SJSA1 (cell line): ENCODE measurements at places on chromosomes 1 and 21.

DNA sequence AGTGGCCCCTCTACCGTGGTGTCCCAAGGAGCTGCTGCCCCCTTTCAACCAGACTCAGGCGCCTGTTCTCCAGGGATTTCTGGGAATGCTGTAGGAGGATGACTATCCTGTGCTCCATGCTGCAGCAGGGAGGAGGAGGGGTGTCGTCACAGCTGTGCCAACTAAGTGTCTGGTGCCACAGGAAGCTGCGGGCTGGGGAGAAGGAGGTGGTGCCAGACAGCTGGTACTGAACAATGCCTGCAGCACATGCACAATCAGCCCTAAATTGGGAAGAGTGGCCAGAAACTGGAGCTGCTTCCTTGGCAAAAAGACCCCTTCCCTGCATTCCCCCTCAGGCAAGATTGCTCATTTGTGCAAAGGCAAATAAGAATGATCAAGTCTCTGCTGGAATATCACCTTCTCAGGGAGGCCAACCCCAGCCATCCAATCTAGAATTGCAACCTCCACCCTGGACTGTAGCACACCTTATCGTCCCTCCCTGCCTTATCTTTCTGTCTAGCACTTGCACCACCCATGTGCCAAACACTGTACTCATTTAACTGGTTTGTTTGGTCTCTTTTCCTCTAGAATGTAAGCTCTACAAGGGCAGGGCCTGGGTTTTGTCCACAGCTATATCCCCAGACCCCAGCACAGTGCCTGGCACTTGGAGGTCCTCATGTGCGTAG is 33.3 kb downstream of the LAMB3 start:
- no peak for DNase-seq

- no peak for DNase-seq
Observed at GRCh38 chr21:35169574-35169973, 120.5 kb upstream of the RUNX1 start.

GRCh38 chr1:77036560-77036959 is 169.3 kb downstream of the ST6GALNAC5 start:
- peak; percentile 31 for DNase-seq

DNA sequence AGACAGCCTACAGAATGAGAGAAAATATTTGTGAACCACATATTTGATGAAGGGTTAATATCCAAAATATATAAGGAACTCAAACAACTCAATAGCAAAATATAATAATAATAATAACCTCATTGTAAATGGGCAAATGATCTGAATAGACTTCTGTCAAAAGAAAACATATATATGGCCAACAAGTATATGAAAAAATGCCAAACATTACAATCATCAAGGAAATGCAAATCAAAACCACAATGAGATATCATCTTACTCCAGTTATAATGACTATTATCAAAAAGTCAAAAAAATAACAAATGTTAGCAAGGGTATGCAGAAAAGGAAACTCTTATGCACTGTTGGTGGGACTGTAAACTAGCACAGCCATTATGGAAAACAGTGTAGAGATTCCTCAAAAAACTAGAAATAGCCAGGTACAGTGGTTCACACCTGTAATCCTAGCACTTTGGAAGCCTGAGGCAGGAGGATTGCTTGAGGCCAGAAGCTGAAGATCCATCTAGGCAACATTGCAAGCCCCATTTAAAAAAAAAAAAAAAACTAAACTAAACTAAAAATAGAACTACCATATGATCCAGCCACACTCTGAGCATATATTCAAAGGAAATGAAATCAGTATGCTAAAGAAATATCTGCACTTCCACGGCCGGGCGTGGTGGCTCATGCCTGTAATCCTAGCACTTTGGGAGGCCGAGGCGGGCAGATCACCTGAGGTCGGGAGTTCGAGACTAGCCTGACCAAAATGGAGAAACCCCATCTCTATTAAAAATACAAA is 17.3 kb upstream of the TRIM67 start:
- DNase-seq = no peak

DNA sequence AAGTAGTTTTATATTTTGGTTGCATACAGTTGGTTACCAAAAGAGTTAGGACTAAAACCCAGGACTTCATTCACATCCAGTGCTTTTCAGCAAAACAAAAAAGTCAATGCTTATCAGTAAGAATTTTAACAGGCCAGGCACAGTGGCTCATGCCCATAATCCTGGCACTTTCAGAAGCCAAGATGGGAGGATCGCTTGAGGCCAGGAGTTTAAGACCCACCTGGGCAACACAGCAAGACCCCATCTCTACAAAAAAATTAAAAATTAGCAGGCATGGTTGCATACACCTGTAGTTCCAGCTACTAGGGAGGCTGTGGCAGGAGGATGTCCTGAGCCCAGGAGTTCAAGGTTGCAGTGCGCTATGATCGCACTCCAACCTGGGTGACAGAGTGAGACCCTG is 47.3 kb downstream of the AKT3 start:
- DNase-seq = no peak

GRCh38 chr1:80417671-80418070 is 1383.1 kb upstream of the ADGRL2 start:
- DNase-seq = no peak

DNA sequence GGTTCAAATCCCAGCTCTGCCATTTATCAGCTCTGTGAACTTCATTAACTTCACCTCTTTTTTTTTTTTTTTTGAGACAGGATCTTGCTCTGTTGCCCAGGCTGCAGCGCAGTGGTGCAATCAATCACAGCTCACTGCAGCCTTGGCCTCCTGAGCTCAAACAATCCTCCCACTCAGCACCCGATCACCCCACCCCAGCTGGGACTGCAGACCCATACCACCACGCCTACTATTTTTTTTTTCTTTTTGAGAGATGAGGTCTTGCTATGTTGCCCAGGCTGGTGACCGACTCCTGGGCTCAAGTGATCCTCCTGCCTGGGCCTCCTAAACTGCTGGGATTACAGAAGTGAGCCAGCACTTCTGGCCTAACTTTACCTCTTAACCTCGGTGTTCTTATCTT is 2.2 kb upstream of the TRIT1 start:
- no peak for DNase-seq

GRCh38 chr1:229758101-229759036 is 132.3 kb downstream of the URB2 start:
- peak; percentile 63 for DNase-seq

DNA sequence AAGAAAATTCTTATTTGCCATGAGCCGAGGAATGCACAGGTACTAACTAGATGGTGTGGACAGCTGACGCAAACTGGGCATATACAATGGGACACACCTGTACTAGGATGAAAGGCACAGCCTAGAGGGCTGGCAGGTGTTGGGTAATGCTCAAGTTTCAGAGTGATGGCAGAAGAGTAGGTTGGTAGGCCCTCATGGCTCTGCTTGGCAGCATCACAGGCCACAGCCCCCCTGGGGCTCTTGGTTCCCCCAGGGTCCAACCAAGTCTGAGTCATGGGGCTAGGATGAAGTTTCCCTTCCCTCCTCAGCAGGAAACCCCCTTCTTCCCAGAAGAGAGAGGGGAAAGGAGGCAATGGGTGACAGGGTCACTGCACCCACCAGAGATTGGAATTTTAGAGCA is 35.2 kb downstream of the SPEN start:
- no peak for DNase-seq

- no peak for DNase-seq
Observed at GRCh38 chr1:182357171-182357570, 34.4 kb downstream of the GLUL start.

DNA sequence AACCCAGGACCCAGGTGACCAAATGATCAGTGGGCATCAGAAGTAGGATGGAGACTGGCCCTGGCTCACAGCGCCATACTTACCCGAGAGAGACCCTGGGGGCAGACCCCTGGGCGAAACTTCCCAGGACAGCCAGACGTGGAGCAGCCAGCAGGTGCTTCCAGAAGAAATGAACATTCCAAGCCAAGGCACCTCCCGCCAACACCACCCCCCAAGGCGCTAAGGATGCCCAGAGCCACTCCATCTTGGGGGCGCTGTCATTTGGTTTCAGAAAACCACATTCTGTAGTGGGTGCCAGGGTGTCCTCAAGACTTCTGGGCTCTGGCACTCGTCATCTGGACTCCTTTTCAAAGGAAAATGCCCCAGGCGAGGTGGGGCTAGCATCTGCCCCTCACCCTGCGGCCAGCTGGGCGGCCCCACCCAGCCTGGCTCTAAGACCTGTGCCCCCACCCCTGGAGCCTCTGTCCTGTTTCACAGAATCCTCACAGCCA is 98.8 kb downstream of the RIPK4 start:
- no peak for DNase-seq

DNA sequence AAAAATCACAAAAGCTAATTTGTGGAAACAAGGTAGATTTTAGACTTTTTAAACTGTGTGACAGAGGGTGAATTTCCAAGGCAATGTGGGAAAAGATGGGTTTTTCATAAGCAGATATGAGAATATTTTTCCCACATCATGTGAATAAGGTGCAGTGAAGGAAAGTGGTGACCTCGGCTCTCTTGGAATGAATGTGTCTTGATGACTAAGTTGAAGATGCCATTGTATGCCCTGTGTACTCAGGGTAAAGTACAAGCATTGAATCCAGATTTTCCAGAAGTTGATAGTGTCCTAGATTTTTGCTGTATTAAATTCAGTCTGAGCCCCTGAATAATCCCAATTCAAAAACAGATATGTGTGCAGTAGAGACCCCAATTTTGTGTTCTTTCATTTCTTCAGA is 442.6 kb upstream of the ADGRL2 start:
- DNase-seq = no peak

GRCh38 chr1:44029911-44030604 is 1.2 kb downstream of the SLC6A9 start:
- DNase-seq = peak; percentile 93

DNA sequence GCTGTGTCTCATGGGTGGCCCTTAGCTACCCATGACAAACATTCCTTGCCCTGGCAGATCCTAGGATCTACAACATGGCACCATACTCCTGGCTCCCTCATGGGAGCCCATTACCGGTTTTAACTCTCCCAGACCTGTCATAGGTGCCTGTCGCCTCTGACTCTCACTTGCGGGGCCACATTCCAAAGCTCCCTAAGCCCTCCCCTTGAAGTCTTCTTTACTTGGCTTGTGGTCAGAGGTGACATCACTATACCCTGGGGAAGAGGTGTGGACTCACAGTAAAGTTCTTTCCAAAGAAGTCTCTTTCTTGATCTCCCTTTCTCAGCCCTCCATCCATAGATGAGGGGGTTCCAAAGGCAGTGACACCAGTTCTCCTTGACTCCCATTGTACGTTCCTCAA is 5.4 kb upstream of the SLAMF9 start:
- DNase-seq = no peak

GRCh38 chr1:224594851-224595250 is 21.3 kb upstream of the CNIH3 start:
- DNase-seq = no peak

- no peak for DNase-seq
Observed at GRCh38 chr1:175563236-175563895, 180.0 kb downstream of the TNR start.

DNA sequence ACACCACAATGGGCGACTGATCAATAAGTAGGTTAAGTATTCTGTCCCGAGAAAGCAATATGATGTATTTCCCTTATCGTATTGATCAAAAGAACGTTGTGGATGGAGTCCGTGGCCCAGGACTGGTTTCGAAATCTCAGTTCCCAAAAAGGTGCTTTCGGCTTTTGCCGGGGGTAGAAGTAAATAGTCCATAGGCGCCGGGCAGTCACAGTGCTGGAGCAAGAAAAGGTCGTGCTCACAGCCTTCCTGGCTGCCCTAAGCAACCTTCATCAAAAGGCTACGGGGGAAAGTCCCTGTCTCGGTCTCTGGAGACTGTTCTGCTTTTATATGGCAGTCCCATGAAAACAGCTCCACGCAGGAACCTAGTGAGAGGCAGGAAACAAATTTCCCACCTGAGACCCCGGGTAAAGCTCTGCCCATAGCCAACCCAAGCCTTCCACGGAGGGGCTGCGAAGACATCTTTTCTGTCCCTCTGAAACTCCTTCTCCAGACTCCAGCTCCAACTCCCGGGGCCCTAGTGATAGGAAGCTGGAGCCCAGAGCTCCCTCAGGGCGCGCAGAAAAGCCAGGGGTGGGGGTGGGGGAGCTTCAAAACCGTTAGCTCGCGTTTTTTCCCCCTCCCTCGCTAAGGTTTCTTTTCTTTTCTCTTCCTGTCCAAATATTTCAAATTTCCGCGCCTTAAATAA is 7.0 kb downstream of the CDKN2C start:
- DNase-seq = peak; percentile 80

DNA sequence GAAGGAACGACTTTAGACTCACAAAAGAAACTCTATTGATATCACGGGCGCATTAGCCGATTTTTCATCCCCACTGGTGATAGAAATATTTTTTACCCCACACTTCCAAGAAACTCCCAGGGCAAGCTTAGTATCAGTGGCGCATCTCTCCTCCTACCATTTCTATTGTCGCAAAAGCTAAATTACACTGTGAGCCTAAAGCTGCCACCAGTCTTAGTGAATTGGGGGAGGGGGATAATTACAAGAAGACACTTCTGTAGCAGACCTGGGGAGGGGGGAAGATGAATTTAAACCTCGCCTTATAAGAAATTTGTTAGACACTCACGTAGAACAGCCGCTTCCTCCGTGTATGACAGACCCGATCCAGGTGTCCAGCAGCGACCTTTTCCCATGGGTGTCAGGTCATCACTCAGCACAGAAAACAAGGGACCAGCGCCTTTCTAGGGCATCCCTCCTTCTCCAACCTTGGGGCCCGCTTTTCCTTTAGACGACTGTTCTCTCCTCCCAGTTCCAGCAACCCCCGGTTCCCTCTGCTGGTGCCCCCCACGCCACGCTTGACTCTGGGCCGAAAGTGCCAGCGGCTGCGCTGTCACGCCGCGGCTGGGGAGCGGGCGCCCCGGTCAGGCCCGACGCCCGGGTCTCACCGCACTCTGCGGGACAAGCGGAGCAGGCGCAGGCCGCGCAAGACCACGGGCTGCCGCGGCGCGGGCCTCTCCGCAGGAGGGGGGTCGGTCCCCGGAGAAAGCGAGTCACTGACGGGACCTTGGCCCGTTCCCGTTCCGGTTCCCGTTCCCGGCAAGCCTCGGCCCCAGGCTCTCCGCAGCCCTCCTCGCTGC is 821 bp downstream of the PHC2 start:
- peak; percentile 49 for DNase-seq

DNA sequence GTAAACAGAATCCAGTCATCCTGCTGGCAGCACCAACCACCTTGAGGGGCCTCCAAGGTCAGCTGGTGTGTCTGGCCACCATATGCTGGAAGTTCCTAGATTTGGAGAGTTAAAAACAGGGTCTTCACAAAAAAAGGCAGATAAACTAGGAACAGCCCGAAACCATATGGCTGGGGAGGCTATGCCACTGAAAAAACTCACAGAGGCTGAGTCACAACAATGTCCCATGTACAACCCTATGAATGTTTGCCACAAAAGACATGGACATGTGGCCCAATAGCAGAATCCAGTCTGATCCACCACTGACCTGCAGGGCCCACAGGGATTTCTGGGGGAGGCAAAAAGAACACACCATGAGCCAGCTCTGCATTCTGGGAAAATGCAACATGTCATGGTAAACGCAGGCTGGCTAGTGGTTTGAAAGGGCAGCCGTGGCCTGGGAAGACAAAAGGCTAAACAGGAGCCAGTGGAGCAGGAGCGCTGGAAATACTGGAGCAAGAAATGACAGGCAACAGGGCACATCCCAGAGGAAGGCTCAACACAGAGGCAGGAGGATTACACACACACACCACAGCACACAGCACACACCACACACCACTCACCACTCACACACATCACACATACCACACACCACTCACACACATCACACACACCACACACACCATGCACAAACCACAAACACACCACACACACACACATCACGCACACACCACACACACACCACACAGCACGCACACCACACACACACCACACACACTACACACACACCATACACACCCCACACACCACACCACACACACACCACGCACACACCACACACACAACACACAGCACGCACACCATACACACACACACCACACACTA is 55.4 kb downstream of the HSF2BP start:
- DNase-seq = peak; percentile 55

- no peak for DNase-seq
Observed at GRCh38 chr1:115531631-115532264, 110.0 kb upstream of the VANGL1 start.
